Stimulated activated CD8-positive, alpha-beta memory T cell treated with anti-CD3 and anti-CD28 coated beads, Interleukin-4, amount 100 ng/mL, for 1 hour (primary cell): ENCODE measurements at places on chromosomes 1 and 21.

DNA sequence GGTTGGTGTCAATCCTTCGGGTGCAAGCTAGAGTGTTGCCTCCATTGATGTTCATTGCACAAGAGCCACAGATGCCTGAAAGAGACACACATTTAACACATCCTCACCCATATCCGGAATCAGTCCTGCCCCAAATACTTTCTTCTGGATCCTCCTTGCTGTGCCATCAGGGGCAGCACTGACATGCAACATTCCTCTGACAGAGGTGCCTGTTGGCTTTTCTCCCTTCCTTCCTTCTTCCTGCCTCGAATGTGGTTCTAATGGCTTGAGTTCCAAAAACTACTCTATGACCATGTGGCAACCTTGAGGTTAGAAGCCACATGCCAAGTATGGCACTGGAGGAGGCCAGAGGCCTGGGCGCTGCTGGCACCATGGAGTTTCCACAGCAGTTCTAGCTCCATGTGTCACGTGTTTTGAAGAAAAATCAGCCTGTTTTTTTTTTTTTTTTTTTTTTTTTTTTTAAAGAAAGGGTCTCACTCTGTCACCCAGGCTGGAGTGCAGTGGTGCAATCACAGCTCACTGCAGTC, 17.0 kb upstream of the ATP13A2 start:
- DNase-seq: no peak

GRCh38 chr1:33259879-33260278, 3.6 kb downstream of the ZNF362 start:
- no peak for DNase-seq

GRCh38 chr1:227131193-227131592, 187.1 kb downstream of the CDC42BPA start:
- no peak for DNase-seq

GRCh38 chr1:57418971-57419370, 4.9 kb downstream of the DAB1 start:
- no peak for DNase-seq

- no peak for DNase-seq
Observed at GRCh38 chr1:72283022-72283306, 625 bp upstream of the NEGR1 start.

DNA sequence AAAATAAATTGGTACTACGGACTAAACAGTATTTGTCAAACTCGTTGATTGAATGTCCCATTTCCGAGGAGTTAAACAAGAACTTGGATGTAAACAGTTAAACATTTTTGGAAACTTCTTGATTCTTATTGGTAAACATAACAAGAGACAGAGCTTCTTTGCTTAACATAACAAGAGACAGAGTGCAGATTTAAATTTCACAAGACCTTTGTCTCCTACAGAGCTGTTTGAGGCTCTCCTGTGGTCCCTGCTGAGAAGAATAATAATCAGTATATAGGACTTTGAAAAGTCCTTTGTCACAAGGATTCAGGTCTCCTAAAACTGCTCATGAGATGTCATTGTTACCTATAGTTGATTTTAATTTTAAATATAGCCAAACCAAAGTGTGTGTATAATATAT, 170.6 kb upstream of the C21orf91 start:
- no peak for DNase-seq

DNA sequence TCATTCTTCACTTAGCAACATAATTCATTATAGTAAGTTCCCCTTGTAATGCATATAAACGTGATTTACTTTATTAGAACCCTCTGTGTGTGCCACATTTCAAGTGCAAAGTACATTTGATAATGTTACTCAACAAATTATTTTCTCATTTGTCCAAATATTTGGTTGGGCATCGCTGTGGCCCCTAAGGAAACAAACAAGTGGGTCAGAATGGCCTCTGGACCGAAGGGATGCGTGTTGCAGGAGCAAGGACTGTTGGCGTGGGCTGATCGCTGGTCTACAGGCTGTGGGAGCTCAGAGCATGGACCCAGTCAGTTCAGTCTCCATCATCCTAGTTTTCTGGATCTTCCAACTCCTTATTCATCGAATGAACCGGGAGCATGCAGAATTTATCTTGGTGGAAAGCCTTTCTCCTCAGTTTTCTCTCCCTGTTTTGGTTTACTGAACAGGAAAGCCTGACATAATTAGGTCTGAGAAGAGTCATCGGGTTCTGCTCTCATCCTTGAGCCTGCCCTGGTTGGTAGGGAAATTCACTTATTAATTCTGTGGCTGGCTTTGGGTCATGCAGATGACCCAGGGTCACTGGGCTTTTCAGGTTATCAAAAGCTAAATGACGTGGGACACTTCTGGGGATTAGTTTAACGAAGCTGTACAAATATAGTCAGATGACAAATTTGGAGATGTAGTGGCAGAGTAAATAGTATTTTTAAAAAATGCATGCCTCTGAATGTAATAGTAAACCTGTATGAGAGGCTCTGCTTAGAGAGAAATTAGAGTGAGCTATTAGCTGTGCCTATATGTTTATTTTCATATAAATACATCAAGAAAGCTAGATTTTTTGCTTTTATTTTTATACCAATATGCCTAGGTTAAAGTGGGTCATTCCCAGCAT, 200.2 kb downstream of the SDCCAG8 start:
- no peak for DNase-seq

DNA sequence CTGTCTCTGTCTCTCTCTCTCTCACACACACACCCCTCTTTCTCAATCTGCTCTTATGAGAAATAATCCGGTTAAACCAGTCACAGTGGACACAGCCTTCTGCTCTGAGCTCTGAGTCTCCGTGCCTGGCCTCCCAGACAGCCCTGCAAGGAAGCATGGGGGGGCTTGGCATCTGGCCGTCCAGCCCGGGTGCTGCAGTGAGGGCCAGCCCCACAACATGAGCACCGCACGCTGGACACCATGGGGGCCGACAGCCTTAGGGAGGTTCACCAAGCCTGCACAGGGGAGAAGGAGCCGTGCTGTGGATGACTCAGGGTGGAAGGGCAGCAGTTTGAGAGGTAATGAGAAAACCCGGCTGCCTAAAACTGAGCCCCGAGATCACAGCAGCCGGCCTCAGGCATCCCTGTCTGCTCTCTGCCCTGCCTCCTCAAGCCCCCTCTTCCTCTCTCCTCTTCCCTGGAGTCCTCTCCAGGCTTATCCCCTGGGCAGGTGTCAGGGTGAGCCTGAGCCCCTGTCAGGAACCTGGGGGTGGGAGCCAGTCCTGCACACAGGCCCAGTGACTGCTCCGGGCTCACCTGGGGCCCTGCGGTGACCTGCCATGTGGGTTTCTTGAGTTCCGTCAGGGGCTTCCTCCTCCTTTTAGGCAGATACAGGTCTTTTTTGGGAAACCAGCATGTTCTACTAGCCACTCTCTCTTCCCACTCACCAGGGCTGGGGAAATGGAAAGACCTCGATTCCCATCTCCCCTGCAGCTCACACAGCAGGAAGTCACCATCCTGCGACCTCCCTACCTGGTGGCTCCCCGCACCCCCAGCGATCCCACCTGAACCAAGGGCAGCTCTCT, 92.8 kb downstream of the ITPKB start:
- DNase-seq: no peak

DNA sequence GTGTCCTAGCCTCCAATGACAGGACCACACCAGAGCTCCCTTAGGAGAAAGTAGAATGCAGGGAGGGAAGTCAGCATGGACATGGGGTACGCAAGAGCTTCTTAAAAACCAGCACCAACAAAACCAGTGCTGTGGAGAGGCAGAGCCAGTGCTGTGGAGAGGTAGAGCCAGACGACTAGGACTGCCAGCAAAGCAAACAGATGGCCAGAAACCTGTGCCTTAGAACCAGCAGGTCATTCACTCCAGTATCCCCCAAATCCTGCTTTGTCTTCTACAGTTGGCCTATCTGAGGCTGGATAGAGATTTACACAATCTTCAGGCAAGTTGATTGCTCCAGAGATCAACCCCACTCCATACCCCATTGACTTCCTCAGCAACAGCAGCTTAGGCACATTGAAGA, 459.9 kb upstream of the CAMK1G start:
- DNase-seq: no peak

DNA sequence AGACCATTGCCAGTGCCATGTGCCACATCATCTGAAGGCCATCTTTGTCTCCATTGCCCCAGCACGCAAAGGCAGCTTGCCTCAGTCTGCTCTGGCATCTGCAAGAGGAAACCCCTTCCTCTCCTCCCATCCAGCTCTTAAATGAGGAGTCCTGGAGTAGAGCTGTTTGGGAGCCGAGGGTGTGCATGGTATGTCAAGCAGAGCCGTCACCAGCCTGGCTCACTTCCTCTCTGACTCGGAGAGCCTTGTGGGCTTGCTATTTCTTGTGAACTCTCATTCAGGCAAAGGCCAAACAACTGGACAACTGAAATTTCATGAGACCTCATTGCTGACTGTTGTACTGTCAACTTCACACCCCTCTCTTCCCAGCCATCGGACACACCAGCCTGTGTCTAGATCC, 143.9 kb downstream of the SIPA1L2 start:
- no peak for DNase-seq

GRCh38 chr1:10693497-10694273, 102.8 kb downstream of the CASZ1 start:
- no peak for DNase-seq
